ENCODE measurements at places on chromosomes 1 and 21.

DNA sequence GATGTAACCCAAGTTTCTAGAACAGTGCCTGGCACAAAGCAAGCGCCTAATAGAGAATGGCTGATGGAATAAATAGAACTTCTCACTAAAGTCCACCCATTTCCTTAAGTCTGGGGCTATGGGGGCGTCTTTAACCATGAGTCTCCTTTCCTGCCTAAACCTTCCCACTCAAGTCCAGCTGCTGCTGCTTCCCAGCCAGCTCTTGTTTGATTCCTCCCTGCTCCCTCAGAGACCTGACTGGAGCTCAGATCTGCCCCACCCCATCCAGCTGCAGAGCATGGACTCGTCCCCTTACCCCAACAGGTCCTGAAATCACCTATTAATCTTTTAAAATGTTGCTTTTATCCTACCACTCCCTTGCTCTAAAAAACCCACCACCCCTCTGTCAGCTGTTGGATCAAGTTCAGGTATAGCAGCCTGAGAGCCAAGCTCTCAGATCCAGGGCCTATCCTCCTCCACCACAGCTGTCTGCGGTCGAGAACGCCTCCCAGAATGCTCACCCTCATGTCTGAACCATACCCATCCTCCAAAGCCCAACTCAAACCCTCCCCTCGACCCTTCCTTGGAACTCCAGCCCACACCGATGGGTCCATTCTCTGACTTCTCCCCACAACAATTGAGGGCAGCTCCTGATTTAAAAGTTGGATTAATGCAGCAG lies 12.8 kb upstream of the GALNT2 start:
- no peak for DNase-seq

DNA sequence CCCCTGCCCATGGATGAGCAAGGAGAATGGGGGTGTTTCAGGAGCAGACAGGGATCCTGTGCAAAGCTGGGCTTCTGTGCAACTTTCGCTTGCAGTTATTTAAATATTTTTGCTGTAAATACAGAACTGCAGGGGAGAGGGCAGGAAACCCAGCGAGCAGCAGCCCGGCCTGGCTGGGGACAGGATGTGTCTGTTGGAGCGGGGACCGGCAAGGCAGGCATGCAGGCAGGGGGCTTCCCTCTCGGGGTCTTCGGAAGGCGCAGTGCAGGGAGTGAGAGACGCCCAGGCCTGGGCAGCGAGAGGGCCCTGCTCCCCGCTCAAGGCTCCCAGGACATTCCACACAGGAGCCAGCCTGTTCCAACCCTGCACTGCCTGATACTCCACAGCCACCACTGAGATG lies 1.7 kb upstream of the AIRE start:
- no peak for DNase-seq

DNA sequence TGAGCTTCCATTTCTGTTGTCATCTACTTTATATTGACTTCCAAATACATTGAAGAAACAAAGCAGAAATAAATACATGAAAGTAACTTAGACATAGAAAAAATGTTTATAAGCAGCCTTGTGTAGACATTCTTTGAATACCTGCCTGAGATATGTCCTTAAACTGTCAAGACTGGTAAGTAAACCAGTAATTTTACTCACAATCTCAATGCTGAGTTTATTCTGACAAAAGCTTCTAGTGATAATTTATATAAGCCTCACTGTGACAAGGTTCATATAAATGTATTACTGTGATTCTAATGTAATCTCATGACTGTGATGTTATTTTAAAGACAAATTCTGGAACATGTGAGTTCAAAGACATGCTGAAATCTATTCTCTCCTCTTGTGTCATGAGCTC lies 516.7 kb upstream of the B3GALT2 start:
- no peak for DNase-seq

DNA sequence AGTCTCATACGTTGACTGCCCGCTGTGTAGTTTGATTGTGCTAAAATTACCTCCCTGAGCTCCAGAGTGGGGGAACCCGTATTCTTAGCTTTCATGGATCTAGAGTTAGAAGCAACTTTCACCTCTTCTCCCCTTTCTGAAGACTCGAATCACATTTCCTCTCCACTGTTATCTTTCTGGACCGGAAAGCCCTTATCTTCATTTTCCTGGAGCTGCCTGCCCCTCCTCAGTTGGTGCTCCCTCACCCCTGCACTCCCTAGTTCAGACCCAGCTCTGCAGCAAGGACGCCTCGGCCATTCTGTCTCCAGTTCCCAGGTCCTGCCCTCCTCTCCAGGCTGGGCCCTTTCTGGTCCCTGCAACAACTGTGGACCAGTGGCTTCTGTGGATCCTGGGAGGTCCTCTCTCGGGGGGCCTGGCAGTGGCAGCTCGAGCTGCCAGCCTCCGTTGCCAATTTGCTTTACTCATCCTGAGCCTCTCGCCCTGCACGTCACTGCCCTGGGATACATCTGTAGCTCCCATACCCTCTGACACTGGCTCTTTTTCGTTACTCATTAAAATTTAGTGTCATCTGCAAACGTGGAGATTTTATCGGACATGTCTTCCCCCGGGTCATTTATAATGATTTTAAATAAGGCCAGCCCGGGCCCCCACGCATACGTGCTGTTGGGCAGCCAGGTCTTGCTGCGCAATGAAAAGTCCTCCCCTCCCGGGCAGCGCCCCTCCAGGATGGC lies 141.5 kb upstream of the VAMP3 start:
- DNase-seq: no peak

DNA sequence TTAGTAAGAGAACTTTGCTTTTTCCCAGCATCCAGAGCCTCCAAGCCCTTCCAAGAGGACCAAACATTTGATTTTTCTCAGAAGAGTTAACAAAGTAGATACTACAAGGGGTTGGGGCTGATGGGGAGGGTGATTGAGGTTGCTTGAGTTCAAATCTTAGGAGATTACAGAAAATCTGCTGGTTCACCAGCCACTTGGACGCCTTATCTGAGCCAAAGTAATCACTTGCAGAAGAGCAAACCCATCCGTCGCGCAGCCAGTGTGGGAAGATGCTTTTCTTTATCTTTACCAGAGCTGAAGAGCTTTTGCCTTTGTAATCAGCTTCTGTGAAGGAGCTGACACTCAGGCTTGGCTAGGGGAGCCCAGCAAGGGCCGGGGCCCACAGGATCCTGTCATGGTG lies 91.9 kb upstream of the CTTNBP2NL start:
- no peak for DNase-seq

DNA sequence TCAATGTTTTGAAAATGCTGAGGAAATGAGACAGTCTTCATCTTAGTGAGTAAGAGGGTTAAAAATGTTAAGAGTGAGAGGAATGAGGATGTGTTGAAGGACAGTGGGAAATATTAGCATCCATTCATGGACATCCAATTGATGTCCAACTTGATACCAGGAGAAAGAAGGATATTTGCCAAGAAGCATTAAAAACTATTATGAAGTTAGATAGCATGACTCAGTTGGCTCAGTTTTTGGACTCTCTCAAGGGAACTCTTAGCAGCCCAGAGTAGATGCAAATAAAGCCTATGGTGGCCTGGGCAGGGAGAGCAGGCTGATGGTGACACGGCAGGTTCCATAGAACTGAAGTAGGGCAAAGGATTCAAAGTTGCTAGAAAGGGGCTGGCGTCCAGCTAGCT lies 171.0 kb downstream of the ZZZ3 start:
- DNase-seq: no peak

DNA sequence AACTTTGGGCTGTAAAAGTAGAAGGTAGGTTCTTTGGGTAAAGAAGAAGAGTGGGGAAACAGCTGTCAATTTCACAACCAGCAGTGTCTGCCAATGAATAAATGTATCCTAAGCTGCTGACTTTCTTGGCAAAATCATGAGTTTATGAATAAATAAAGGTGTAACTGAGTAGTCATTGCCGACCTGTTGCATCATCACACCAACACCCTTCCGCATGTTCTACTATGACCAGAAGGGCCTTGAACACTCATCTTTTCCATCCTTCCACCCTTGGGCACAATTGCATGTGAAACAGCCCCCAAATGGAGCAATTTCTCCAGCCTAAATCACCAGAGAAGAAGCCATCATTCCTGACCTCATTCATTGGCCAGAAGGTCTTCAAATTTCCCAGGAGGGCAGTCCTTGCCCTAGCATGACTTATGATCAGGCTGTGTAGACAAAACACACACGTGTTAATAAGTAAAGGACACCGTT lies 31.2 kb upstream of the QSOX1 start:
- no peak for DNase-seq

DNA sequence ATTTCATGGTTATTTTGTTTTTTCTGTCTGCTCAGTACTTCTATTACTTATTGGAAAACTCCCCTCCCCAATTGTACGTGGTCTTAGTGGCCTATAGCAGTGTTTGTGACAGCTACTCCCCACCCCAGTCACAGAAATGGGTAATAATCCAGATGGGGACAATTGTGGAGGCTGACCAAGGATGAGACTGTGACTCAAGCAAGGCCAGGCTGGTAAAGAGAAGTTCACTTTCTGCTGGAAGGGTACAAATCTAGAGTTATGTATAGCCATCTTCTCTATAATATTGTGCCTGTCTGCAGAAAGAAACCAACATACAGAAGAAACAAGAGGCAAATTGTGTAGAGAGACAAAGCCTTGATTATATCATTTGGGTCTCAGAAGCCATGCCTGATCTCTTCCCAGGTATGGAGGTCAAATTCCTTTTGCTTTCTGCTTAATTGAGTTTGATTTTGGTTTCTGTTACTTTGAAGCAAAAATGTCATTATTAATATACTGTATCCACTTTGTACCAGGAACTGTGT lies 270.4 kb downstream of the HLX start:
- no peak for DNase-seq

GRCh38 chr1:150429805-150430204 lies 57.4 kb upstream of the TARS2 start:
- no peak for DNase-seq

- DNase-seq: peak; percentile 86
Measured at GRCh38 chr1:54944610-54945392, 35.6 kb upstream of the TMEM61 start.

DNA sequence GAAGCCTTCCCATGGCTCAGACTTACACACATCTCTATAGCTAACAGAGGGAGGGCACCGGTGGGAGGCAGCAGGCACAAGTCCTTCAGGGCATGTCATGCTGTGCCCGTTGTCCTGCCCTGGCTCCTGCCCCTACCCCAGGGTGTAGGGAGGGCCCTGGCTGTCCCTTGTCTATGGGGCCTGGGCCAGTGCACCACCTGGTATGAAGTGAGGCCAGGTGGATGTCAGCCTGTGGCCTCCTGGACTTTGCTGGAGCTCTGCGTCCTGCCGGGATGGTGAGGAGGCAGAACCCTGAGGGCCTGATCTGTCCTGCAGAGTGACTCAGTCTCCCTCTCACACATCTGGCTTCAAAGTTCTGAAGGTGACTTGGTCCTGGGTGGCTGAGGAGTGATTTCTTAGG lies 47.3 kb upstream of the GPR37L1 start:
- no peak for DNase-seq

GRCh38 chr1:39959651-39960333 lies 4.8 kb downstream of the MFSD2A start:
- no peak for DNase-seq

DNA sequence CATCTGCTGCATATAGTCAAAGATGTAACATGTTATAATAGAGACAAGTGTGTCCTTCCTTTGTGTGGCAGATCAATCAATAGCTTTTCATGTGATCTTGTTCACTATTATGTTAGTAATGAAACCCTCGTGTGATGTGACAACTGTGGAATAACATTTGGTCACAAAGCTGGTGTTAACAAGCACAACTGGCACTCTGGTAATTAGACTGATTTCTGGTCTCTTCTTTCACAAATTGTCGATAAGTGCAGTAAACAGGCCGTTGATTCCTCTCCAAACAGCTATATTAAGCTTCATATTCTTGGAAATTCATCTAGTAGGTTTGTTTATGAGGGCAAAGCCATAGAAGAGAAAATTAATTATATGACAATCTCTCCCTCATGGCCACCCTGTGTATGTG lies 616.7 kb upstream of the PTBP2 start:
- DNase-seq: no peak

DNA sequence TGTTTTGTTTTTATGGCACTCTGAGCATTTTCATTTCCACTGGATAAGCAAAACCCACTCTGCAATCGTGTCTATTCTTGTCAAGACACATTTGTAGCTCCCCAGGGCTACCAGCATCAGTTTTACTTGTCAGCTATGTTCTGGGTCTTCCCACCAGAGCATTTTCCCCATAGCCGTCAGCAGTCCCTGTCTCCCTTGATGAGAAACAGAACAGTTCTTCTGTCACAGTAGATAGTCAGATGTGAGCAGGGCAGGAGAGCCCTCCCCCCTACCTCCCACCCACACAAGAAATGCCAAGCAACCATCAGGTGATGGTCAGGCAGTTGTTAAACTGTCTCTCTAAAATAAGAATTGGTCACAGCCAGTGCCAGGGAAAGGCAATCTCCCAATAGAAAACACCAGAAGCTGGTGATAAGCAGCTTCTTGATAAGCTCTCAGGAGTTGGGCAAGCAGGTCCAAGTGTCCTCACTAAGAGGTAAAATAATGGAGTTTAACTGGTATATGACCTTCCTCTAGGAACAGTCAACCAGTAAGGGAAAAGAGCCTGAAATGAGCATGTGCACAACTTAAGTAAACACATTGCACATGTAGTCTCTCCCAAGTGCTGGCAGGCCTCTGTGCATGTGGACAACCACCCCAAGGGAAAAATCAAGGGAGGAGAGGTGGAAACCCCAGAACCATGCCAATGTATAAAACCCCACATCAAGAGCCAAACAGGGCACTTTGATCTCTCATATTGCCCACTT lies 208.2 kb downstream of the S1PR1 start:
- no peak for DNase-seq
